Occipital lobe (tissue), 3 donors: ENCODE measurements at places on chromosomes 7 and 10. TPM values are rescaled to one million over a fixed set of nuclear protein-coding genes. Genes with fewer than 3 reads are reported as not detected.

DNA sequence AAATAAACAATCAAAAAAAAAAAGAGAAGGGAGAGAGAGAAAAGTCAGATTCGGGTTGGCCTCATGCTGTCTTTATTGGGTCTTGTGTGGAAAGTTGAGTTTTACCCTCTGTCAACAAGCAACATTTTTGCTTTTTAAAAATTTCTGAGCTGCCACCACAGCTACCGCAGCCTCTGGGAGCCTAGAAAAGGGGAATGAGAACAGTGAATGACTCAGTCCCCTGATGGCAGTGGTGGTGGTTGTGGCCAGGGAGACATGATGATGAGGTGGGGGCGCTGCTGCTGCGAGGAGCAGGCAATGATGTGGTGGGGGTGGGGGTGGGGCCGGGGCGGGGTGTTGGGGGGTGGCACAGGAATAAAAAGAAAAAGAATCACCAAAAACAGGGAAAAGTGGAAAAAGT lies 20.0 kb upstream of the CREB3L2 start:
- no peak for DNase-seq

GRCh38 chr7:78195281-78195680 lies 396.7 kb downstream of the PHTF2 start:
- no peak for DNase-seq

GRCh38 chr10:118409295-118409694 lies 67.2 kb upstream of the FAM204A start:
- no peak for DNase-seq

DNA sequence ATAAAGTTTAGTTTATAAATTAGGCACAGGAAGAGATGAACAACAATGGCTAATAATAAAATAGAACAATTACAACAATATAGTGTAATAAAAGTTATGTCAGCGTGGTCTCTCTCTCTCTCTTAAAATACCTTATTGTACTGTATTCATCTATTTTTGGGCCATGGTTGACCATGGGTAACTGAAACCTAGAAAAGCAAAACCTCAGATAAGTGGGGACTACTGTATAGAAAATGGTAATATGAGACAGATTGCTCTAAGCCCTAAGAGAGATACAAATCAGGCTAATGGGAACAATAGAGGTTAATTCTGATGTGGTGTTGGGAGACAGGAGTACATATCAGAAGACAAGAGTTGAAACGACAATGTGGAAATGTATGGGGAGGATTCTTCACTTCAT lies 86.2 kb downstream of the ZNF365 start:
- no peak for DNase-seq

DNA sequence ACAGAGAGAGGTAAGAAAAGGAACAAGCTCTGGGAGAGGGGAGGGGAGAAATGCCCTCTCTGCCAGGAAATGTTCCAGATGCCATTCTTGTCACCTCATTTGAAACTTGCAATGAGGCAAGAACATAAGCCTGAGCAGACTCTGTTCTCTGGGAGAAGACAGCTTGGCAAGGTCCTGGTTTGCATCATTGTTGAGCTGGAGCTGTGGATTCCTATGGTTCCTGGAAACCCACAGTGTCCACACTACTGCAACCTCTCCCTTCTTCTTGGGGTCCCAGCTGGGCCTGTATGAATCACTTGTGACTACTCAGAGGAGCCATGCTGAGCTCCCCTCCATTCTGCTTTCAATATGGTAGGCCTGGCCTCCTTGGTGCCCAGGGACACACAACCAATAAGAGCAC lies 60.8 kb upstream of the HECTD2 start:
- no peak for DNase-seq

- DNase-seq, result no peak
Measured at GRCh38 chr7:100946111-100946510, 3.2 kb upstream of the MUC3A start.

DNA sequence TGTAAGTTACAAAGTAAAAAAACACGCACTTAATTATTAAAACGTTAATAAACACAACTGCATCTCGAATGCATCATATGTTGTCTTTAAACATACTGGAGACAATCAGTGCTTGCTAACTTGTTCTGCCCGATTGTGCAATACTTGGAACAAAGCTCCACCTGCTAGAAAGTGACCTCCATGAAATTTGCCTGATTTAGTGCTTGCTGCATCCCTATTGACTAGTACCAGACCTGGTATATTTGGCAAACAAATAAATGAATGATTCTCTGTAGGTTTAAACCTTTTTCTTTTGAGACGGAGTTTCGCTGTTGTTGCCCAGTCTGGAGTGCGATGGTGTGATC lies 6.2 kb downstream of the BZW2 start:
- no peak for DNase-seq

GRCh38 chr7:155296788-155297516 lies 726 bp upstream of the INSIG1 start:
- DNase-seq, result no peak

DNA sequence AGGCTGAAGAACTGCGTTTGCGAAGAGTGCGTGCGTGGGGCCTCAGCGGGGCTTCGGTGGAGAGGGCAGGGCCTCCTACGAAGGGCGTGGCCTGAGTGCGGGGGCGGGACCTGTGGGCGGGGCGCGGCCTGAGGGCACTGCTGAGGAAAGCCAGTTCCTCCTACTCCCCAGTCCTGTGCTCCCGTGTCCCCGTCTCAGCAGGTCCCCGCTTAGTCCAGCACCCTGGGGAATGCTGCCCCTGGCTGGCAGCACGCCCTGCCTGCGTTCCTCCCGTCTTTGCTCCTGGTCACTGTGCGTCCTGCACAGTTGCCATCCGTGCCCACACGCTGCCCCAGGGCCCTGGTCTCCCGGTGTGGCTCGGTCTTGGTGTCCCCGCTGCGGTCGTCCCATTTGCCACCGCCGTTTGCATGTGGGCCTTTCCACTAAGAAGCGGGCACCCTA lies 177.1 kb downstream of the ZNF248 start:
- DNase-seq, result no peak

GRCh38 chr10:30587522-30588031 lies 42.0 kb downstream of the LYZL2 start:
- DNase-seq, result no peak

DNA sequence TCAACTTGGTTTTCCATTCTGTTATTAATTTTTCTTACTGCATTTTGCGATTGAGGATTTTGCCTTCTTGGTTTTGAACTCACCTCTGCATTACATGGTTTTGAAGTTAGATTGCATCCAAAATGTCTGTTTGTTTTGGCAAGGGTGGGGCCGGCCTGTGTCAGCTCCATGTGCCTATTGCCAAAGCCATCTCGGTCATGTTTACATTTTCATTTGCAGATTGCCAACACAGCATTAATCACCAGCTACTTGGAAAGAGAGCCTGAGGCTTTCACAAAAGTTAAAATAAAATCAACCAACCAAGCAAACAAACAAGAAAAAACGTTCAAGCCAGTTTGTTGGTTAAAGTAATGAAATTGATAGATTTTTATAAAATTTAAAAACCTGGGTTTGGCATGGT lies 695.8 kb downstream of the TYW1 start:
- DNase-seq, result no peak

- no peak for DNase-seq
Measured at GRCh38 chr10:131350660-131351059, 39.1 kb upstream of the TCERG1L start.

DNA sequence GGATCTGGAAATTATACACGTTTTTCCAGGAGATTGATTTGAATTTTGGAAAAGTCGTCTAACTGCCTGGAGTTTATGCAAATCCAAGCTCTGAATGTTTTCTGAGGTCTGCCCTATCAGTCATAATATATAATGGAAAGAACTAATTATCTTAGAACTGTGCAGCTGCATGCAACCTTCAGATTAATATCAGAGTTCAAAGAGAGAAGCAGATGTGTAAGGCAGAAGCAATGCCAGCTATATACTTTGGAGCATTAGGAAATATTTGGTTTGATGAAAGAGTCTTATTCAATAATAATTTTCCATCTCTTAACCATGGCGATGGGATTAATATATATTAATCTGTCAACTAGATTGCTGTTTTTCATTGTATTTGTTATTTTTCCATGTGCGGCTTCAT lies 500.9 kb downstream of the NEBL start:
- no peak for DNase-seq

GRCh38 chr7:100694098-100694745 lies at the start of gene GIGYF1:
Gene GIGYF1, minus strand, starts transcription at chr7:100694250. Its CDS starts 6,012 bp downstream, at chr7:100688238.
- peak; percentile 60 for DNase-seq

GRCh38 chr7:133682364-133683181 lies 429.7 kb downstream of the EXOC4 start:
- DNase-seq, result no peak

GRCh38 chr10:105699504-105699903 lies 1058.4 kb downstream of the SORCS3 start:
- no peak for DNase-seq

DNA sequence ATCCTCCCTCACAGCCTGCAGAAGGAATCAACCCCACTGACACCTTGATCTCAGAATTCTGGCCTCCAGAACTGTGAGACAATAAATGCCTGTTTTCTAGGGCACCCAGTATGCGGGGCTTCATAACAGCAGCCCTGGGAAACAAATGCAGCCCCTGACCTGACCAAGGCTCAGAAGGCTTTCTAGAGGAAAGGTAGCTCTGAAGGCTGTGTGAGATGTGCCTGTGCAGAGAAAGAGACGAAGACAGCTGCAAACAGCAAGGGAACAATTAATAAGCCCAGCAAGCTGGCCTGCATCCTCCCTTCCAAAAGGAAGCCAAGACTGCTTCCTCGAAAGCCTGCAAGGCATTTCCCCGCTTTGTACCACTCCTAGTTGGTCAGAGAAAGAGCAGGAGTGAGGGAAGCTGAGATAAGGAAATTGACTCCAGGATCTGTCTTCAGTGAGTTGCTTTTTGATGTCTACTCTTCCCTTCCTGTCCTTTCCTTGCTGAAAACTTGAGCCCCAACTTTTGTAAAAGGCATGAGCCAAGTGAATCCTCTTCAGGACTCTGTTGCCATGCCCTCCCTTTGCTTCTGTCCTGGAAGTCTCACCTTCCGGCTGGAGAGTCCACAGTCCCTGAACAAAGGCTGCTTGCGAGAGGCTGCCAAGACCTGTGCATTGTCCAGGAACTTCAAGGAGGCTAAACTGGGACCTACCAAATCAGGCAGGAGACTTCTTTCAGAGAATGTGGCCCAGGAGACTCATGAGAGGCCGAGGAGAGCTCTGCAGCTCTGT lies 71.2 kb upstream of the ARID5B start:
- no peak for DNase-seq

- DNase-seq, result no peak
Measured at GRCh38 chr7:146926841-146927240, 810.2 kb downstream of the CNTNAP2 start.

Gene GSTO2
- total RNA-seq, result 0.62 TPM

Gene SFMBT2
- total RNA-seq, result 17.8 TPM

Gene C10orf62
- total RNA-seq, result not detected

Gene PRTFDC1
- 35.7 TPM for total RNA-seq

Gene NOLC1
- 32.4 TPM for total RNA-seq

Gene ZDHHC4
- total RNA-seq, result 54.4 TPM

Gene STOX1
- total RNA-seq, result 7.0 TPM

Gene CUBN
- total RNA-seq, result 2.3 TPM

Gene TBXAS1
- total RNA-seq, result 3.4 TPM

Gene SPDYE11
- total RNA-seq, result not detected

Gene EN2
- total RNA-seq, result not detected

Gene RNF32
- total RNA-seq, result 2.2 TPM

Gene WDR91
- total RNA-seq, result 13.6 TPM

Gene GARIN1A
- 1.7 TPM for total RNA-seq

Gene EIF5AL1
- 0.16 TPM for total RNA-seq

Gene ZYX
- 9.4 TPM for total RNA-seq
